Right renal pelvis (tissue), 4 donors: ENCODE measurements at places on chromosomes 11 and 22.

DNA sequence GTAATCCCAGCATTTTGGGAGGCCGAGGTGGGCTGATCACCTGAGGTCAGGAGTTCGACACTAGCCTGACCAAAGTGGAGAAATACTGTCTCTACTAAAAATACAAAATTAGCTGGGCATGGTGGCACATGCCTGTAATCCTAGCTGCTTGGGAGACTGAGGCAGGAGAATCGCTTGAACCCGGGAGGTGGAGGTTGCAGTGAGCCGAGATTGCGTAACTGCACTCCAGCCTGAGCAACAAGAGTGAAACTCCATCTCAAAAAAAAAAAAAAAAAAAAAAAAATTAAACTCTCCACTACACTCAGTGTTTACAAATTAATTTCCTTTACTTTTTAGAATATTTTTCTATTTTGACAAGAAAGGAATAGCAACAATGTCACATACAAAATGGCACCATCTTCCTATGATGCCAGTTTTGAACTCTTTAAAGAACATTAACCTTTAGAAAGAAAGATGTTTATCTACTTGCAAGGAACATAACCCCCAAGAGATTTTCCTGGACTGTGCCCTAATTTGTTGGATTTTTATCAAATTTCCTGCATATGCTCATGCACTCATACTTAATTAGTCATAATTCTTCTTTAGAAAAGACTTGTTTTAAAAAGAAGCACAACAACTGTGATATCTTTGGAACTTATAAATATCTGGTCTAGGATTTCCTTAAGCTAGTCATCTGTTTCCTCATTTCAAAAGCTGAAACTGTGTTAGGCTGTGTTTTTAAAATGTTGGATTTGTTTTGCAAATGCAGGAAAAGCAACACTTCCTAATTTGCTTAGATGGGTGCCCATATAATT, 22.6 kb upstream of the HIPK3 start:
- DNase-seq: no peak

- DNase-seq: no peak
These were observed 70.1 kb upstream of the PICALM start for GRCh38 chr11:86138958-86139357.

DNA sequence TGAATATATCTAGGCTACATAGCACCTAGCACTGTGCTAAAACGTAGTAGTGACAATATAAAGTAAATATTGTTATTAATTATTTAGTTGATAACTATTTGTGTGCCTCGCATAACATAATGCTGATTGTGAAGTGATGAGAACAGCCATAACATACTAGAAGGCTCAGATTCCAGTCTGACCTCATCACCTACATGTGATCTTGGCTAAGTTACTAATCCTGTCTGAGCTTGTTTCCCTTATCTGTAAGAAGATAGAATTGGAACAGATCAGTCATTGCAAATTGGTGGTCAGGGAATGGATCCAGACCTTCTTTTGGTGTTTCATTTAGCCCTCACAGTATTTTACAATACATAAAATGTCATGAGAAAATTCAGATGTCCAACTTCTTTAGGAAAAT, 103.4 kb upstream of the SEZ6L start:
- no peak for DNase-seq

DNA sequence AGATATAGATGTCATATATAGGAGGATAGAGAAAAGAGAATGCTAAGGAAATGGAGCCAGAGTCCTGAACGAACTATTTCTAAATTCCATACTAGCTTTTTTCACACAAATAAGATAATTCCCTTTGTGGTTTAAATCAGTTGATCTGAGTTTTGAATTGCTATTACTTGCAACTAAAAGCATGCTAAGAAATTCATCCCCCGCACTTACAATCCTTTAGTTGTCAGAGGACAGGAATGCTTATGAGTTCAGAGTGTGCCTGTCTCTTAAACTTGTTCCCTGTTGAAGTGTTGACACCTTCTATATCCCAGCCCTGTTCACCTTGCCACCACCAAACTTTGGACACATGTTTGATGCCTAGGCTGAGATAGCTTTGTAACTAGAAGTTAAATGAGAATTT, 406.2 kb downstream of the METTL15 start:
- no peak for DNase-seq
